ENCODE measurements at places on chromosomes 4 and X. TPM values are rescaled to one million over a fixed set of nuclear protein-coding genes. Genes with fewer than 3 reads are reported as not detected.

DNA sequence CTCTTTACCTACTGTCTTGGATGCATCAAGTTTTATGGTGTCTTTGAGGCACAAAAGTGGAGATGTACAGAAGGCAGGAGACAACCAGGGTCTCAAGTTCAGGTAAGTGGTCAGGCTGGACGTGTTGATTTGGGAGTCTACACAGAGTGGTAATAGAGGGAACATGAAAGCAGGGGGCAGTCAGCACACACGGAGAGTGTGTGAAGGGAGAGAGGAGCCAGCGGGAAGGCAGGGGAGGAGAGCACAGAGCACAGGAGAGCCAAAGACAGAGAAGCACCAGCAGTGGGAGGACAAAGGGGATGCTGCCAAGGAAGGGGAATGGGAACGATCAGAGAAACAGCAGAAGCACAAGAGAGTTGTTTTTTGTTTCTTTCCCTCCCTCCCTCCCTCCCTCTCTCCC is 32.9 kb downstream of the TMEM150C start:
- no peak for DNase-seq

DNA sequence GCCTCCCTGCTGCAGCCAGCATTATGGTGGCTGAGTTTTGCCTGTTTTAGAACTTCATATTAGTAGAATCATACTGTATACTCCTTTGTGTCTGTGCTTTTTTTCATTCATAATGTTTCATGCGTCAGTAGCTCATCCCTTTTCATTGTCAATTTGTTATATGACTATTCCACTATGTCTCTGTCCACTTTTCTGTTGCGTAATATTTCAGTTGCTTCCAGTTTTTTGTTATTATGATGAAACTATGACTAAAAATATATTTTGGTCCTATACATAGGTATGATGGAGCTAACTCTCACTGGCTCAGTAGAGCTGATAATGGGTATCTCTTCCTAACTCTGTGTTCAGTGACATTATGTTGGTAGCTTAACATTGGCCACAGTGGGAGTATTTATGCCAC is 48.3 kb downstream of the DMP1 start:
- no peak for DNase-seq

DNA sequence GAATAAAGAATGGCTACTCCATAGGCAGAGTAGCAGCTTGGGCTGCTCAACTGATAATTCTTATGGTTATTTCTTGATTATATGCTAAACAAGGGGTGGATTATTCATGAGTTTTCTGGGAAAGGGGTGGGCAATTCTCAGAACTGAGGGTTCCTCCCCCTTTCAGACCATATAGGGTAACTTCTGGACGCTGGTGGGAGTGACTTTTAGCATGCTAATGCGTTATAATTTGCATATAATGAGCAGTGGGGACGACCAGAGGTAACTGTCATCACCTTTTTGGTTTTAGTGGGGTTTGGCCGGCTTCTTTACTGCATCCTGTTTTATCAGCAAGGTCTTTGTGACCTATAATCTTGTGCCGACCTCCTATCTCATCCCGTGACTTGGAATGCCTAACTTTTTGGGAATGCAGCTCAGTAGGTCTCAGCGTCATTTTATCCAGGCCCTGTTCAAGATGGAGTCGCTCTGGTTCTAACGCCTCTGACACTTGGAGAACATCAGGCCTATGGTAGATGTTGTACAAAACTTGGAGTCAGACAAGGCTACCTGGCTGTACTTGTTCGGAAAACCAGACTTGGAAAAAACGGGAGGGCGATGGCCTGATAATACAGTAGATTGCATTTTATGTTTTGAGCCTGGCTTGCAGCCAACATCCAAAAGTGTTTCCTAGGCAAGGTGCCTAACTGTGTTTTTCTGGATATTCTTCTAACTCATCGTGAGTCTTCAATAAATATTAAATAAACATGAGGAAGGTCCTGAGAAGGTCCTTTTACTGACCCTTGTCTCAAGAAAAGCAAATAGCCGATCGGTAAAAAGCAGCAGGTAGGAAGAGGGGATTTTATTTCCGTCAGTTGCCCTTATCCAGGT is 1.8 kb upstream of the TMEM164 start:
- no peak for DNase-seq

GRCh38 chrX:10944136-10944885 is 166.8 kb upstream of the HCCS start:
- DNase-seq, result no peak

- DNase-seq, result no peak
Measured at GRCh38 chr4:66855956-66856355, 689.3 kb downstream of the CENPC start.

DNA sequence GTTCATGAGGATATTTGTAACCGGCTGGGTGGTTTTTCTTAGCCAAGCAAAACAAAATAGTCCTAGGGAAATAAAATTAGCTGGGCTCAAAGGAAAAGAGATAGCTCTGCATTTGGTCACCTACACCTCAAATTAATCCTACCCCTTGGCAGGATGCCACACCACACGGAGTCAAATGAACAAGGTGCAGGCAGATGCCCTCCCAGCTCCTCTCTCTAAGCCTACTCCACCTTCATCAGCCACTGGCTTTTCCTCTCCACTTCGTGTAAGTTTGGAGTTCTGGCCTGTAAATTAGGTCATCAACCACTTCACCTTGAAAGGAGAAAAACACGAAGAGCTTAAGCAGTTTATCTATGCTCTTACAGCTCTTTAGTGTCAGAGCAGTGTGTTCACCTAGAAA is 1.4 kb downstream of the DDIT4L start:
- DNase-seq, result no peak

- DNase-seq, result no peak
Measured at GRCh38 chr4:147492761-147493160, 11.9 kb downstream of the EDNRA start.

DNA sequence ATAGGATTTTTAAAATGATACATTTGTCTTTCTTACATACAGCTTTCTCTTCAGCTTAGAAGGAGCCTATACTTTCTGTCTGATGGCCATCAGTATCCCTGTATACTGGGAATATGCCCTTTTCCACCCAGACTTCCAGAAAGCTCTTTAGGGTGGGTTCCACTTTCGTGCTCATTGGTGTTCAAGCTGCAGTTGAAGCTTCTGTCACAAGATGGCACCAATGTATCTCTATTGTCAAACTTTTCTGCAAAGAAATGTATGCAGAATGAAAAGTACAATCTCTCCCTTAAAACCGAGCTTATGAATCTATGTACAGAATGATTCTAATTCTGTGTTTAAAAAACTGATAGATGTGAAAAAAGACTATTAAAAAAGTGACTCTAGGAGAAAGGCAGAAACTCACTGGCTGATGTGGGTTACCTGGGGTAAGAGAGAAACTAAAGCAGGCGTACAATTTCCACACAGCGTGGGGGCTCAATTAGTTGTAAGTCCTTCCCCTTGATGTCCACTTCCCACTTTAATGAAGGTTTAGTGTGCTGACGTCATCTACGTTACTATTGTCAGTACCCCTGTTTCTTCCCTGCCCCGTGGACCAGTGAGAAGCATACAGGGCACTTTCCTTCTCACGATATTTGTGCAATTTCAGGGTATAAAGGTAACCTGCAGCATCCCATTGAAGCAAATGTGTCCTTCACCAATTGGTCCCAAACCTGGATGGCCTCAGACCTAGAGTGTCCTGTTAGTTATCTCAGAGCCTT is 57.3 kb upstream of the TCEAL2 start:
- DNase-seq, result no peak

GRCh38 chr4:128823025-128823661 is 13.6 kb downstream of the JADE1 start:
- DNase-seq, result no peak

- DNase-seq, result no peak
Measured at GRCh38 chrX:101081231-101081630, 2.6 kb downstream of the TMEM35A start.

DNA sequence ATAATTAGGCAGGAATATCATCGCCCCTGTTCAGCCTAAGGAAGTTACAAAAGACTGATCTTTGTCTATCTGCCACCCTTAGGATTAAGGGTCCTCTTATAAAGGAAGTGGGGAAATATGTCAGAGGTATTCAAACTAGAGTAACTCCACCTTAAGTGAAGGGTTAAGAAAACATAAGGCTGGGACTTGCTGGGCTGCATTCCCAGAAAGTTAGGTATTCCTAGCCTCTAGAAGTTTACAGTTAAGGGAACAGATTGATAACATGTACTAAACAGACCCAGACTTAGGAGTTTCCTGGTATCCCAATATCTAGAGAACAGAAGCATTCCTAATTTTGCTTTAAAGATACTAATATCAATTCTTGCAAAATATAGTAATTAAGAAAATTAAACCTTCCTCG is 6.0 kb downstream of the CXCL2 start:
- no peak for DNase-seq

- no peak for DNase-seq
Measured at GRCh38 chr4:109462297-109462696, 28.7 kb downstream of the SEC24B start.

- no peak for DNase-seq
Measured at GRCh38 chrX:106802063-106802387, 448 bp upstream of the TBC1D8B start.

DNA sequence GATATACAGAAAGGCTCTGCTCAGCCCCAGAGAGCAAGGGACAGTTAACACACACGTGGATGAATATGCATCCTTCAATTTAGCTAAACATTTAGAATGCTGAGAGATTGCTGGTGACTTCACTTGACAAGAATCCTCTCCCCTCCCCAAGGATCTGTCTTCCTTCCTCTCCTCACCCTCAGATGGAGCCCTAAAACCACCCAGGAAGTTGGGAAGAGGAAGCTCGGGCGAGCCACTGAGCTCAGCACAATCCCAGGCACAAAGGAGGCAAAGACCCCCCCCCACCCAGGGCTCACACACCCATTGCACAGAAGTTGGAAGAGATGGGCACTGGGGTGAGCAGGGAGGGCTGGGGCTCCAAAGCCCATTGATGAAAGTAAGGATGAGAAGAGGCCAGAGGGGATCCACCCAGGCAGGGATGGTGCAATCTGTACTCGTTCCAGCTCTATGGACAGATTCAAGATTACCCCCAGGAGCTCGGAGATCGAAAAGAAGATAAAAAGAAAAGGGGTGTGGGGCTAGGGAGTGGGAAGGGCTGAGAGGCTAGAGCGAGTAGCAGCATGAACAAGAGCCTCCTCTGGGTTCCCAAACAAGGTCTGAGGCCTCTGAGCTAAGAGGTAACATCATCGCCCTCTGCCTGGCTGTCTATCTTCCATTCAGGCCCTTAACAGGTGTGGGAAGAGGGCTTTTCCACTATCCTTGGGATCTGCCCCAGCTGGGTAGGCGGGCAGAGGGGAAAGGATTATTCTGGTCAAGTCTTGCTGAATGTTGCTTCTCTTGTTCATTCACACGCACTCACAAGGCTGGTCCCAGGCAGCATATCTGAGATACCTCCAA is 1.2 kb downstream of the TFE3 start:
- no peak for DNase-seq

- DNase-seq, result no peak
Measured at GRCh38 chrX:32397562-32398216, 813.7 kb downstream of the DMD start.

- no peak for DNase-seq
Measured at GRCh38 chrX:22345884-22346283, 73.2 kb downstream of the CBLL2 start.

DNA sequence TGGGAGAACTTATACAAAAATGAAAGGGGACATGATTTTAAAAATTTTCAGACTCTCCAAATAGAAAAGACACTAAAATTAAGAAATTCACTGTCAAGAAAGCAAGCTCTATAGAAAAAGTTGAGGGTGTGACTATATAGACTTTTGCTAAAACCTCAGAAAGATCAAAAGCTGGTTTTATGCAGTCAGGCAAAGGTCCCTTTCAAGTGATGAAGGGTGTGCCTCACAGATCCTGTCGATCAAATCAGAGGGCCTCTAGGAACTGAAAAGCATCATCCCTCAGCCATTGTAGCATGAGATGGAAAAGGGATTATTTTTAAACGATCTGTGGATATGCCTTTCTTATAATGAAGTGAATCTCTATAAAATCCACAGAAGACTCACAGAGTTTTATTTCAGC is 116.5 kb downstream of the FAM13A start:
- DNase-seq, result no peak

- DNase-seq, result no peak
Measured at GRCh38 chr4:8614365-8615193, 22.0 kb downstream of the CPZ start.

GRCh38 chr4:179880756-179881155 is 2362.4 kb upstream of the TENM3 start:
- no peak for DNase-seq

DNA sequence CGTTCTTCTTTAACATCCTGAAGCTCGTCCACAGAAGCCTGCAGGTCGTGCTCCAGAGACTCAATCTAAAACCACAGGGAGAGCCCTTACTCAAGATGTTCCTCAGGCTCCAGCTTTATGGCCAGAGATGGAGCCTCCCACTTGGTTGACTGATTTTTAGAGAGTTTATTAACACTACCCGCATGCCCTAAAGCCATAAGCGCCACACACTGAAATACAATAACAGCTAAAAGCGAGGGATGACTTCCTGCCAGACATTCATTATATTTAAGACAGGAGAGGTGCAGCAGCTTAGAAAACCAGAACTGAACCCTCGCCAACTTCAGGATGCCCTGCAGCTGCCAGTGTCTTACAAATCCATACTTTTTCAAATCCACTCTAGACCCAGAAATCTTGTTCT is 42.0 kb downstream of the SOD3 start:
- DNase-seq, result no peak

- DNase-seq, result no peak
Measured at GRCh38 chr4:81405900-81406401, 65.8 kb downstream of the RASGEF1B start.

DNA sequence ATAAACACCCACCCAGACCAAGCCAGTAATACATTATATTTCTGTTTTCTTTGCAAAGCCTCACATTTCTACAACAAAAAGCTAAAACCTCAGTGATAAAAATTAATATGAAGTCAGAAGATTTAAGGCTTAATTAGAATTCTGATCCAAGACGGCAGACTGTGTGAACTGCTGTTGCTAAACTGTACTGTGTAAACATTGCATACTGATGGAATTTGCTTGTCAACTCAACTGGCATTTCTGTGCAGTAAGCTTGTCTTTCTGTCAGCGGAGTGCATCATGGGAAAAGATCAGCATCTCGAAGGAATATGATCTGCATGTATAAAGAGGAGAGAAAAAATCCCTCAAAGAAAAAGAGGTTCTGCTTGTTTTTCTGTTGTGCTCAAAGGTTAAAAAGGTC is 69.4 kb upstream of the SPANXB1 start:
- DNase-seq, result no peak

GRCh38 chr4:183140911-183141320 is 41.9 kb downstream of the WWC2 start:
- DNase-seq, result no peak

GRCh38 chr4:173346074-173346473 is 11.9 kb upstream of the HMGB2 start:
- no peak for DNase-seq

The DKC1 gene
- total RNA-seq, result 22.4 TPM

The C4orf51 gene
- not detected for total RNA-seq

The TEX11 gene
- total RNA-seq, result not detected

The SNCA gene
- 33.6 TPM for total RNA-seq

The TIMM17B gene
- 49.8 TPM for total RNA-seq

The GLRA3 gene
- total RNA-seq, result not detected

The POLA1 gene
- total RNA-seq, result 8.7 TPM

The IGFBP7 gene
- 739 TPM for total RNA-seq

The GRSF1 gene
- total RNA-seq, result 83.5 TPM

The STPG2 gene
- 0.19 TPM for total RNA-seq

The MAGEC1 gene
- not detected for total RNA-seq

The MAGEA9B gene
- not detected for total RNA-seq

The SHROOM3 gene
- total RNA-seq, result 25.0 TPM
